ENCODE measurements at places on chromosomes 6 and 20. TPM values are rescaled to one million over a fixed set of nuclear protein-coding genes. Genes with fewer than 3 reads are reported as not detected.
A peak's percentile ranks its signal among the peaks of the same experiment; 100 is the strongest.

VSTM2L gene
- 17.7 TPM for total RNA-seq

GTF2H4 gene
- 41.3 TPM for total RNA-seq

NEDD9 gene
- 39.6 TPM for total RNA-seq

GRCh38 chr6:126030045-126030444, 43.7 kb downstream of the TRMT11 start:
- H3K4me3 ChIP-seq, result no peak overlapping the region
- peak; percentile 46 for DNase-seq
- peaks cover 6% of the 10 kb centered on the region for H3K4me1 ChIP-seq
- no peaks in the 10 kb centered on the region for H3K36me3 ChIP-seq

DNA sequence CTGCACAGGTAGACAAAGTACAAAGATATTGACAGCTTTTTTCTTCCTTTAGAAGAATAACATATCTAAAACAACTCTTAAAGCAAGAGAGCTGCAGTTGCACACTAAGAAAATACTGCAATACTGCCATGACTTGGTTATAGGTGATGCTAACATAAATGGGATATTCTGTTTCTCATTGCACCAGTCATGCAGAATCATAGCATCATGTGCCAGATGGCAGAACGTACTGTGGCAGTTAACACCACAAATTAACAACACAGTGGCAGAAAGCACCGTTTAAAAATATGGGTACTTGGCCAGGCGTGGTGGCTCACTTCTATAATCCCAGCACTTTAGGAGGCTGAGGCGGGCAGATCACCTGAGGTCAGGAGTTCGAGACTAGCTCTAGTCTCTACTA, 7.4 kb downstream of the ASXL1 start:
- no peak overlapping the region for H3K4me3 ChIP-seq
- no peak for DNase-seq
- no peak overlapping the region for H3K27ac ChIP-seq
- no peaks in the 10 kb centered on the region for H3K27me3 ChIP-seq

DNA sequence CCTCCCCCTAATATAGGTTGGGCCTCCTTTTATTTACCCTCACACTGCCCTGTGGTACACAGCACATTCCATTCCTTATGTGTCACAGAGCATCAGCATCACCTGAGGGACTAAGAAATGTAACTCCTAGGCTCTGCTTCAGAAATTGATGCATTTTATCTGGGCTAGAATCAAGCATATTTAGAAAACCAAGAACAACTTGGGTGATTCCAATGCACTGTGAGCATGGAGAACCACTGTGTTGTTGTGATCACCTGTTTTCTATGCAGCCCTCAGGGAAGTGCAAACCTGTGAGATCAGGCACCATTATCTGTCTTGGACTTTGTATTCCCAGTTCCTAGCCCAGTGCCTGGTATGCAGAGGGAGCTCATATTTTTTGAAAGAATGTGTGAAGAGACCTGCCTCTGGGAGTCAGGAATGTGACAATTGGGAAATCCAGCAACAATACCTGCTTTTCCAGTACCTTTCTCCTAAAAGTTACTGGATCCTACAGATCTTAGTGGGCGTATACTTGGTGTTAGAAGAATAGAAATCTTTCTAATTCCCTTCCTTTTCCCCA, 7.0 kb downstream of the KAT14 start:
- H3K4me1 ChIP-seq, result no peaks in the 10 kb centered on the region
- H3K4me3 ChIP-seq, result no peak overlapping the region
- no peak overlapping the region for H3K27ac ChIP-seq
- no peaks in the 10 kb centered on the region for H3K27me3 ChIP-seq

GRCh38 chr6:166589337-166589731, 2.9 kb upstream of the RAMACL start:
- H3K4me3 ChIP-seq, result no peak overlapping the region
- H3K27ac ChIP-seq, result peak overlapping the region; percentile 50
- H3K4me1 ChIP-seq, result peaks cover 36% of the 10 kb centered on the region
- H3K27me3 ChIP-seq, result no peaks in the 10 kb centered on the region
- H3K36me3 ChIP-seq, result no peaks in the 10 kb centered on the region

GRCh38 chr6:111573131-111573883, 32.4 kb downstream of the TRAF3IP2 start:
- peaks cover 10% of the 10 kb centered on the region for H3K36me3 ChIP-seq
- peak; percentile 74 for DNase-seq
- no peaks in the 10 kb centered on the region for H3K27me3 ChIP-seq
- peak overlapping the region; percentile 22 for H3K4me3 ChIP-seq
- peaks cover 34% of the 10 kb centered on the region for H3K4me1 ChIP-seq

DNA sequence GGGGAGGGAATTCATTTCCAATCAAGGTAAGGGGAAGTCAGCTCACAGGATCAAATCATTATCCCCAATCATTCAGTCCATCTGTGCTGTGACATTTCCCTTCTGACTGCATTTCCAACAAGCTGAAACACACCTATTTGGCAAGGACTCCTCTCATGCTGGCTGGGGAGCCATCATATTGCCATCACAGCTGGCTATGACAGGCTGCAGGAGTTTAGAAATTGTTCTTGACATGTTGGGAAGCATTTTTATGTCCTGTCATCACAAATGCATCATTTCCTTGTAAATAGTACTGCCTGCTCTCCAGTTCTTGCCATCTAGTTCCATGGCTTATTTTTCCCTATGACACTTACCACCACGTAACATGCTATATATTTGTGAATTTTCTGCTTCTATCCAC, 113.9 kb upstream of the TMEM170B start:
- no peak for DNase-seq

- DNase-seq, result no peak
- H3K4me3 ChIP-seq, result no peak overlapping the region
- no peaks in the 10 kb centered on the region for H3K36me3 ChIP-seq
- H3K27ac ChIP-seq, result no peak overlapping the region
- no peaks in the 10 kb centered on the region for H3K27me3 ChIP-seq
- H3K4me1 ChIP-seq, result no peaks in the 10 kb centered on the region
Measured at GRCh38 chr6:126227833-126228702, 111.8 kb upstream of the CENPW start.

GRCh38 chr20:37366743-37367142, 20.8 kb downstream of the SRC start:
- H3K36me3 ChIP-seq, result peaks cover 7% of the 10 kb centered on the region
- no peak overlapping the region for H3K4me3 ChIP-seq
- H3K27ac ChIP-seq, result no peak overlapping the region
- no peak for DNase-seq
- no peaks in the 10 kb centered on the region for H3K4me1 ChIP-seq

Data from astrocyte (in vitro differentiated cells and primary cell).